ENCODE measurements at places on chromosomes 1 and 21. TPM values are rescaled to one million over a fixed set of nuclear protein-coding genes. Genes with fewer than 3 reads are reported as not detected.

- peaks cover 6% of the 10 kb centered on the region for H3K4me1 ChIP-seq
- DNase-seq, result no peak
Observed at GRCh38 chr1:234707641-234708040, 97.7 kb upstream of the IRF2BP2 start.

The MCOLN3 gene
- total RNA-seq, result 14.2 TPM

- no peaks in the 10 kb centered on the region for H3K4me1 ChIP-seq
- H3K36me3 ChIP-seq, result no peaks in the 10 kb centered on the region
- DNase-seq, result no peak
- H3K27me3 ChIP-seq, result peaks cover 18% of the 10 kb centered on the region
- no peak overlapping the region for H3K4me3 ChIP-seq
Observed at GRCh38 chr1:229839800-229840199, 213.8 kb downstream of the URB2 start.

The GPR25 gene
- total RNA-seq, result not detected

GRCh38 chr1:39061951-39062350 lies 35.8 kb downstream of the NDUFS5 start:
- no peak overlapping the region for H3K27ac ChIP-seq
- no peak for DNase-seq
- H3K4me1 ChIP-seq, result no peaks in the 10 kb centered on the region
- H3K36me3 ChIP-seq, result no peaks in the 10 kb centered on the region

- H3K4me1 ChIP-seq, result peaks cover 92% of the 10 kb centered on the region
- no peak overlapping the region for H3K4me3 ChIP-seq
- H3K36me3 ChIP-seq, result no peaks in the 10 kb centered on the region
Observed at GRCh38 chr1:2463396-2463795, 12.7 kb upstream of the PLCH2 start.

The PRAMEF33 gene
- total RNA-seq, result not detected

DNA sequence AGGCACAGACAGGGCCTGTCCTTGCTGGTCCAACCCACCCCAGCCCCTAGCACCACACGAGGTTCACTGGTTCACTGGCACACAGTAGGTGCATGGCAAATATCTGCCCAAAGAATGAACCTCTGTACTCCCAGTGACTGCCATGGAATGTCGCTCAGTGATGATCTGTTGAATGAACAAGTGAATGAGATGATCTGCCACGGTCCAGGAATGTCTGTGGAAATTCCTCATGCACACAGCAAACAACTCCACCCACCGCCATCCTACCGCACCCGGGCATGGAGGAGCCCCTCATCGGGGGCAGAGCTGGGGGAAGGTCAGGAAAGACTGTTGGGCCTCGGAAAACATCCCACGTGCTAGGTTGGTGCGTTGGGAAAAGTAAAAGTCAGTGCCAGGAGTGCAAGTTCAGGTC lies 1.7 kb downstream of the HSPG2 start:
- H3K27me3 ChIP-seq, result no peaks in the 10 kb centered on the region
- DNase-seq, result no peak
- no peaks in the 10 kb centered on the region for H3K36me3 ChIP-seq
- H3K27ac ChIP-seq, result peak overlapping the region; percentile 97
- peaks cover 72% of the 10 kb centered on the region for H3K4me1 ChIP-seq
- peak overlapping the region; percentile 65 for H3K4me3 ChIP-seq

- H3K27ac ChIP-seq, result no peak overlapping the region
- no peaks in the 10 kb centered on the region for H3K36me3 ChIP-seq
- no peaks in the 10 kb centered on the region for H3K4me1 ChIP-seq
- no peaks in the 10 kb centered on the region for H3K27me3 ChIP-seq
- no peak overlapping the region for H3K4me3 ChIP-seq
- DNase-seq, result no peak
Observed at GRCh38 chr1:178928041-178928440, 57.2 kb upstream of the ANGPTL1 start.

GRCh38 chr1:46446646-46447498 lies 42.8 kb upstream of the DMBX1 start:
- no peak overlapping the region for H3K27ac ChIP-seq
- no peak overlapping the region for H3K4me3 ChIP-seq
- no peaks in the 10 kb centered on the region for H3K36me3 ChIP-seq
- H3K4me1 ChIP-seq, result peaks cover 7% of the 10 kb centered on the region
- peak; percentile 58 for DNase-seq
- H3K27me3 ChIP-seq, result no peaks in the 10 kb centered on the region

DNA sequence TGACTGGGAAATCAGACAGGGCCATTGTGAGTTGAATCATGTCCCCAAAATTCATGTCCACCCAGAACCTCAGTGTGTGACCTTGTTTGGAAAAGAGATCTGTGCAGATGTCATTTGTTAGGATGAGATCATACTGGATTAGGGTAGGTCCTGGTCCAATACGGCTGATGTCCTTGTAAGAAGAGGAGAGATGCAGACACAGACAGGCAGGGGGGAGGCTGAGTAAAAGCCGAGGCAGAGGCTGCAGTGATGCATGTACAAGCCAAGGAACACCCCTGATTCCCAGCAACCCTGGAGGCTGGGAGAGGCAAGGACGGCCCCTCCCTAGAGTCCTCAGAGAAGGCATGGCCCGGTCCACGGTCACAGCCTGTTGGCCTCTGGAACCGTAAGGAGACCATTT lies 15.9 kb upstream of the NPPB start:
- H3K27ac ChIP-seq, result no peak overlapping the region
- H3K36me3 ChIP-seq, result no peaks in the 10 kb centered on the region
- no peak for DNase-seq
- H3K27me3 ChIP-seq, result no peaks in the 10 kb centered on the region
- no peak overlapping the region for H3K4me3 ChIP-seq
- H3K4me1 ChIP-seq, result no peaks in the 10 kb centered on the region

- no peak overlapping the region for H3K27ac ChIP-seq
- H3K4me1 ChIP-seq, result peaks cover 11% of the 10 kb centered on the region
- H3K4me3 ChIP-seq, result no peak overlapping the region
- no peaks in the 10 kb centered on the region for H3K36me3 ChIP-seq
Observed at GRCh38 chr1:12150456-12151200, 16.2 kb upstream of the TNFRSF1B start.

DNA sequence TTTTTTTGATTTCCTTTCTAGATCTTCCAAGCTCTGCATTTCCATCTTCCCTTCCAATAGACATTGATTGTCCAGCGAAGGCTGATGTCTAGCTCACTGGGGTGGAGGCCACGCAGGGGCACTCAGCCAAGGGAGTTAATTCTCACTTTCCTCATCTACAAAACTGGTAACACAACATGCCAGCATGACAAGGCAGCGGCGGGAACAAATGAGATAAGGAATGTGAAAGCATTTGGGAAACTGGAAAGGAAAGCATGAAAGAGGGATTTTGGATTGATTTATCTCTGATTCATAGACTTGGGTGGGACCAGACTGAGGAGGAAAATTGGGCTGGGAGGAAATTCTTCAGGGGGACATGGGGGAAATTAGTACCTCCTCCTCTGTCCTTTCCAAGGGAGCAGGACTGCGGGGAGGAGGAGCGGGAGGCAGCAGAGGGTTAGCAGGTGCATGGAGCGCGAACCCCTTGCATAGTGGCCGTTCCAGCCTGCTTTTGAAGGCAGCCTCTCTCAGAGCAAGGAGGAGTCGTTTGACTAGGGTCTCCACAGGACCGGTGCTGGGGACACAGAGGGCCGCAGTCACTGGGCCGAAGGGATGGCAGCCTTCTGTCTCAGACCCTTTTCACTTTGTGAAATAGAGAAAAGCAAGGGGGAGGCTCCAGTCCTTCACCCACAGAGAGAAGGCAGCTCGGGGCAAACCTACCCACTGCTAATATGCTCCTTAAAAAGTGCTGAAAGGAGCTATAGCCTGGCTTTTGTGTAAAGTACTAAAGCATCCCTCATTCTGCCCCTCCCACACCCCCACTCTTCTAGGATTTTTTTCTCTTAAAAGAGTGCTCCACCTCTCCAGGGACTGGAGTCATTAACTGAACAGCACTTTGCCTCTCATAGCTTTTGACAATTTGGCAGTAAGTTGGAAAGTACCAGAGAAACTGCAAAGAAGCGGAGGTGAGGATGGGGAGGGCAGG lies 89.2 kb downstream of the PLXNA2 start:
- H3K27me3 ChIP-seq, result 0 out of 2 replicates have a peak, but pooled peaks cover 2% of the 10 kb centered on the region
- no peaks in the 10 kb centered on the region for H3K36me3 ChIP-seq
- H3K27ac ChIP-seq, result no peak overlapping the region
- no peak for DNase-seq
- no peaks in the 10 kb centered on the region for H3K4me1 ChIP-seq
- no peak overlapping the region for H3K4me3 ChIP-seq

GRCh38 chr1:37020653-37021277 lies 13.6 kb downstream of the GRIK3 start:
- no peaks in the 10 kb centered on the region for H3K36me3 ChIP-seq
- no peak overlapping the region for H3K27ac ChIP-seq
- no peak overlapping the region for H3K4me3 ChIP-seq
- DNase-seq, result no peak

DNA sequence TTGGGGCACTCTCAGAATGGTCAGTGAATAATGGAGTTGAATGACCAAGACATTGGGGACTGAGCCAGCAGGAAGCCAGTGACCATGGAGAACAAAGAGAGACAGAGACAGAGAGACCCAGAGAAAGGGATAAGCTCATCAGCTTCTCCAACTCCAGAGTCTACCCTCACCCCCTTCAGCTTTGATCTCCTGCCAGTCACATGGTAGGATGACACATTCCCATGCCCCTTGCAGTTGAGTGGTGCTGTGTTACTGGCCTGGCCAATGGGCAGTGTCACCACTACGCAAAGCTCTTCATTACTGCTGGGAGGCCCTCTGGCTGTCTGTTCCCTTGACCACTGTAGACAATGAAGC lies 643.5 kb downstream of the AJAP1 start:
- DNase-seq, result no peak
- H3K27me3 ChIP-seq, result peaks cover 3% of the 10 kb centered on the region
- H3K27ac ChIP-seq, result no peak overlapping the region
- H3K4me3 ChIP-seq, result no peak overlapping the region
- no peaks in the 10 kb centered on the region for H3K36me3 ChIP-seq
- no peaks in the 10 kb centered on the region for H3K4me1 ChIP-seq

- H3K27ac ChIP-seq, result no peak overlapping the region
- H3K27me3 ChIP-seq, result no peaks in the 10 kb centered on the region
- no peaks in the 10 kb centered on the region for H3K36me3 ChIP-seq
- no peak overlapping the region for H3K4me3 ChIP-seq
- no peaks in the 10 kb centered on the region for H3K4me1 ChIP-seq
Observed at GRCh38 chr1:71521655-71522264, 440.9 kb upstream of the ZRANB2 start.

The SPRR1B gene
- total RNA-seq, result not detected

DNA sequence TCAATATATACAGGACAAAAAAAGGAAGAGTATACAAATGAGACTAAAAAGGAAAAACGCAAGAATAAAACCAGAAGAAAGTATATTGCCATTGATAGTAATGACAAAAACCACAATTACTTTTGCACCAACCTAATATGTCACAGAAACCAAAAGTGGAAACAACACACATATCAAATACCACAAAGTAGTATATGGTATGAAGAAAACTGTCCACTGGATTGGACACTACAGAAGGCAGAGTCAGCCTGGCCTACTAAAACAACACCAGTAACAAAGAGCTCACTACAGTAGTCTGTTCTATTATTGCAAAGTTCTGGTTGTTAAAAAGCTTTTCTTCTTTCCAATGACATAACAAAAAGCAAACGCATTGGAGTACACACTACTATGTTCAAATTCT lies 17.7 kb downstream of the TESK2 start:
- no peak overlapping the region for H3K27ac ChIP-seq
- no peaks in the 10 kb centered on the region for H3K4me1 ChIP-seq
- no peak for DNase-seq
- H3K36me3 ChIP-seq, result no peaks in the 10 kb centered on the region
- no peak overlapping the region for H3K4me3 ChIP-seq

DNA sequence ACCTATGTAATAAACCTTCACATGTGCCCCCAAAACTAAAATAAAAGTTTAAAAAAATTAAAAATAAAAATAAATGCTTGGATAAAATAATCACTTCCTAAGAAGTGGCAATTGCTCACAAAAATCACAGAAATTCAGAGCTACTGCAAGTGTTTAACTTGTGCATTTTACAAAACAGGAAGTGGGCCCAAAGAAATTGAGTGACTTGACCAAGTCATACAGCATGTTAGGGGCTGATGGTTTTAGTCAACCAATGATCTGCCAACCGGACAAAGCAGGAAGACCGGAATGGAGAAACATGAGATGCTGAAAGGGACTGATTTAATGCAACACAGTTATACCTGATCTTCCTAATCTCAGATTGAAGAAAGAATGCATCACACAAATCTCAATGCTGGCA lies 96.5 kb downstream of the SMYD2 start:
- H3K36me3 ChIP-seq, result peaks cover 51% of the 10 kb centered on the region
- H3K27ac ChIP-seq, result 0 out of 2 replicates have a peak overlapping the region, but pooled peaks have one; percentile 1
- DNase-seq, result no peak
- H3K4me1 ChIP-seq, result peaks cover 30% of the 10 kb centered on the region
- H3K4me3 ChIP-seq, result no peak overlapping the region
- H3K27me3 ChIP-seq, result no peaks in the 10 kb centered on the region

DNA sequence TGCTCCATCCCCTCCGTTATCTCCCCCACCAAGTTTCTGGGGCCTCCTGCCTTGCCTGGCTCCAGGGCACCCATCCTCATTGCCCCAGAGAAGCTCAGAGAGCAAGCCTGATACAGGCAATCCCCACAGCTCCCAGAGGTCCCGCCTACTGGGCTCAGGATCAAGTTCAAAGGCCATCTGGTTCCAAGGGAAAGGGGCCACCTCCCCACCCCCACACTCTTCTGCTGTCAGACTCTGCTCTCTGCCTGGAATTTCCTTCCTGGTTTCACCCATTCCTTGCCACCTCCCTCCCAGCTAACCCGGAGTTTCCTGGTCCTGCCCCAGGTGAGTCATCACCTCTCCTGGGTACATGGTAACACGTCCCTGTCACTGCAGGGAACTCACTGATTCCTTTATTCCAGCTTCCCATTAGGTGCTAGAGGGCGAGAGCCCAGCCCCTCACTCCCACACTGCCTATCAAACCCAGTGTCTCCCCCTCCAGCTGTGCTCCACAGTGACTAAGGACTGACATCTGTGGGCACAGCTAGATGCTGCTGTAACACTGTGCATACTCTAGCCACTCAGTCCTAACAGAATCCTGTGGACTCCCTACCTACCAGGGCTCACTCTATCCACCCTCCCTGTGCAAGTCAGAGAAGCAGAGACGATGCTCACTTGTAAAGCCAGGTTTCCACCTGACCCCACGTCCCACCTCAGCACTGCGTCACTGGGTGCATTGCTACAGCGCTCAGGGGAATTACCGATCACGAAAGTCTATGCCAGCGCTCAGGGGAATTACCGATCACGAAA lies 21.8 kb downstream of the RSPH1 start:
- H3K27me3 ChIP-seq, result no peaks in the 10 kb centered on the region
- no peaks in the 10 kb centered on the region for H3K36me3 ChIP-seq
- DNase-seq, result no peak
- H3K4me3 ChIP-seq, result no peak overlapping the region

The C1QB gene
- 0.33 TPM for total RNA-seq

The TMPRSS3 gene
- total RNA-seq, result not detected
